CD4-positive, alpha-beta T cell treated with Interleukin-6 at 100 ng/mL for 8 hours (primary cell): ENCODE measurements at places on chromosomes 1 and 21.

DNA sequence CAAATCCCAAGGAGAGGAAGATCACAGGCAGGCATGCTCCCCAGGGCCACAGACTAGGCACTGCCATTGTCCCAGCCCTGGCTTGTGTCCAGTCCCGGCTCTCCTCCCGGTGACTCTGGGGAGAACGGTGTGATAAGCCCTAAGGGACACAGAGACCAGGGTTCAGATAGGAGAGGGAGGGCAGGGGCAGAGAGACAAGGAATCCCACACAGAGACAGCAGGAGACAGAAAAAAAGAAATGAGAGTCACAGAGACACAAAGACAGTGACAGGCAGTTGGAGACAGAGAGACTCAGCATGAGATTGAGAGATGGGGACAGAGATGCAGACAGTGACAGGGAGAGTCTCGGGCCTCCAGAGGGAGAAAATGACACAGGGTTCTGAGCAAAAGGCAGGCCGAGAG is 361 bp downstream of the INSRR start:
- DNase-seq = no peak

DNA sequence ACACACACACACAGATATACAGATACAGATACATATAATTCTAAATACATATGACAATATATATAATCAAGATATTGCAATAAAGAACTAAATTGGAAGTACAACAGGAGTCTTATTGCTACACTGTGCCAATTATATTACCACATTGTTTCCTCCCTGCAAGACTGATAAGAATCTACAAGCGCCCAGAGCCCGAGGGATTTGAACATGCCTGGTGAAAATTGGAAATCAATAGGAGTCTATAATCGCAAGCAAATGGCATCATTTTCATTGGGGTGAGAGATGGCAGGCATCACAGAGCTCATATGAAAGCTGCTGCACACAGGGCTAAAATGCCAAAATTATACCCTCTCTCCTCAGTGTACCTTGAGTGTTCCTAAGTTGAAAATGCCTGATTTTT is 152.9 kb upstream of the PTBP2 start:
- DNase-seq = no peak

- DNase-seq = no peak
Measured at GRCh38 chr1:119308806-119309205, 59.8 kb upstream of the HAO2 start.

- no peak for DNase-seq
Measured at GRCh38 chr1:230159580-230159979, 92.5 kb downstream of the GALNT2 start.

- no peak for DNase-seq
Measured at GRCh38 chr1:42177541-42177981, 13.0 kb upstream of the GUCA2A start.

DNA sequence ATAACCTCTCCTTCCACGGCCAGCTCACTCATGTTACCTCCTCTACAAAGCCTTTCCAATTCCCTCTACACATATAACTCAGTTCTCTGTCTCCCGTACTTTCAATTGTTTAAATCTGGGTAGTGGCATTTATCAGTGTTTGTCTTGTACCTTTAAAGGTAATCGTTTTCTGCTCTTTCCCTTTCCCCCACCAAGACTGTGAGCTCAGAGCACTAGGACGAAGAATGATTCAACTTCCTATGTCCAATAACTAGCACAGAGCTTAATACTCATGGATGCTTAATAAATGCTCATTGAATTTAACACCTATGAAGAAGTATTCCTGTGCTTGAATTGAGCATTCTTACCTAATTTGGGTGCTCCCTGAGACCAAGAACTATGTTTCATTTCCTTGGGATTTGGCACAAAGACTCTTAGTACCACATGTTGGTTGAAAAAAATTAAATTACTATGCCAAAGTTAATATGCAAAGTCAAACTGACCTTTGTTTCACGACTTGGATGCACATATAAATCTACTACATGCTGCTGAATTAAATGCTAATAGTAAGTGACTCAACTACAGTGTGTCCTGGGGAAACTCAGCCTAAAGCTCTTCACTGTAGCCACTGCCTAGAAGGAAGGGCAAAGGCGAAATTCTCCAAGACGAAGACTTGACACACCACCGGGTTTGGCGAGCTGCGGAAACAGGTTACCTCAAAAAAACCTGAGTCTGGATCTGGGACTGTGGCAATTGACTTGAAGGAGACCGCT is 30.6 kb upstream of the C1orf185 start:
- DNase-seq = no peak
